ENCODE measurements at places on chromosomes 7 and 10. TPM values are rescaled to one million over a fixed set of nuclear protein-coding genes. Genes with fewer than 3 reads are reported as not detected.

The GSAP gene
- total RNA-seq, result 52.1 TPM

The SKAP2 gene
- total RNA-seq, result 37.7 TPM

The CPA1 gene
- total RNA-seq, result 0.80 TPM

The HOXA6 gene
- 7.7 TPM for total RNA-seq

The IDI1 gene
- total RNA-seq, result 173 TPM

The SLC13A1 gene
- total RNA-seq, result not detected

The GPRIN2 gene
- 23.2 TPM for total RNA-seq

The HECW1 gene
- total RNA-seq, result 0.11 TPM

The RARRES2 gene
- total RNA-seq, result 123 TPM

The LAMB1 gene
- 285 TPM for total RNA-seq

The ABCB1 gene
- 3.2 TPM for total RNA-seq

The SSC4D gene
- total RNA-seq, result 0.28 TPM

The EXOSC1 gene
- 30.2 TPM for total RNA-seq

The SEMA3E gene
- total RNA-seq, result 23.5 TPM

The ZNF503 gene
- 24.8 TPM for total RNA-seq

The OR13A1 gene
- 0.15 TPM for total RNA-seq

The KCND2 gene
- 1.1 TPM for total RNA-seq

The TUBB8 gene
- total RNA-seq, result 0.15 TPM

The EZH2 gene
- 4.6 TPM for total RNA-seq
